Thymus (tissue), 14 donors: ENCODE measurements at places on chromosomes 7 and 10. TPM values are rescaled to one million over a fixed set of nuclear protein-coding genes. Genes with fewer than 3 reads are reported as not detected.

DNA sequence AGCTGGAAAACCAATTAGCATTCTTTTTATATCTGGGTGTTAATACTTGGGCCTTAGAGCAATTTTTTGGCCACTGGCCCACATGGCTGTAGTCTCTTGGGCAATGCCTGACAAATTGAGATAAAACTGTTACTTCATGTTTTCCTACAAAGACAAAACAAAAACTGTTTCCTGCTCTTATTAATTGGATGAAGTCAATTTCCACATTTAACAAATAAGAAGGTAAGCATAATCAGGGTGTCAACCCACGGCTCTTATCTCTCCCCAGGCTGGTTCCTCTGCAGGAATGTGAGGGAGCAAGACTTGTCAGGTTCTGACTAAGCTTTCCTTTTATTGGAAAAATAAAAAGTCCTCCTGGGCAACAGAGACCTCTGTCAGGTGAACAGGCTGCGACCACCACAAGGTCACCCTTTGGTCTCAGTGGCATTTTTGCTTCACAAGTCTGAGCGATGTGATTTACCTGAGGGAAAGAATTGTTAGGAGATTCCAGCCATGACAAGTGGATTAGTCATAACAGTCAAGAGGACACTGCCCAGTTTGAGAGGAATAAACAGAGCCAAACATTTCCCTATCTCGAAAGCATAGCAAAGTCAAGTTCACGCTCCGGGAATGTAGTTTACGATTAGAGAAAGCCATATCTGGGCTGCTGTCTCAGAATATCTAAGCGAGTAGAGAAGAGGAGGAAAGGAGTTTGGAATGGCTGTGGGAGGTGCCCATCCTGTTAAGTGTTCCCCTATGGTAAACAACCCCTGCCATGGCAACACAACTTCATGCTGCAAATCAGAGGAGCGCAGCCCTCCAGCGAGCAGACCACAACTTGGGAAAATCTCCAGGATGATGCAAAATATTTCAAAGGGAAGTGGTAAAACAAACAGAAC is 144.4 kb downstream of the TES start:
- DNase-seq, result no peak

GRCh38 chr7:127153315-127153714 is 99.4 kb downstream of the GRM8 start:
- DNase-seq, result no peak

DNA sequence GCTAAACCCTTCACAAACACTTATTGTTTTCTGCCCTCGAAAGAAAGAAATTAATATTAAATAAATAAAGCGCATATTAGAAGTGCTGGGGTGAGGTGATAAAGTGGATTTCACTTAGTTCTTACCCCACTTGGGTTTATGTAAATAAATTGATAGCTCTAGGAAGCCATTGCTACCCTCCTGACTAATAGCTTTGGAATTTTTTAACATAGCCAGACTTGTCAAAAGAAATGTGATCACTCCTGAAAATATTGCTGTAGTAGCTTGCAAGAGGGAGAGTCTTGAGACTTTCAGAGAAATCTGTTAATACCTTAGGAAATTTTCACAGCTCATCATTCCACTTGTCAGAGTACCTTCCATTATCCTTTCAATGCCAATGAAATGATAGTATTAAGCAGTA is 7.6 kb downstream of the ARL5B start:
- DNase-seq, result no peak

- DNase-seq, result no peak
These were observed 92.8 kb downstream of the PAXIP1 start for GRCh38 chr7:154910125-154910524.

The LAMB1 gene
- 33.4 TPM for total RNA-seq
